ENCODE measurements at places on chromosomes 5 and 9.

DNA sequence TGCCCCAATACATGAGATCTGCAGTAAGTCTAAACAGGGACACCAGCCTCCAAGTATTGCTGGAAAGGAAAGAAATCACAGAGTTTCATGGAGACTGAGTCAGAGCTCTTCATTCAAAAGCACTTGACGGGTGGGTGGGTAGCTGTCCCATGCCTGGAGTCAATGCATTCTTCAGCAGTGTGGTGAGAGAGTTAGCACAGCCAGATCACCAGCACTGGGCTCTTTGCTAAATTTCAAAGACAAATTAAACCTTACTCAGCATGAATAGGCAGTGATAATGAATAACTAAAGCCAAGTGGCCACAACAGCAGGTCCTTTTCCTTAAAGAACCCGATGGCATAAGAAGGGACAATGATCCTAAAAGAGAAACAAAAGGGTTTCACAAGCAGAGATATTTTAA, 192.4 kb downstream of the ACTL7B start:
- no peak overlapping the region for H3K4me3 ChIP-seq
- no peak overlapping the region for H3K27ac ChIP-seq
- H3K36me3 ChIP-seq = no peaks in the 10 kb centered on the region
- no peaks in the 10 kb centered on the region for H3K4me1 ChIP-seq

DNA sequence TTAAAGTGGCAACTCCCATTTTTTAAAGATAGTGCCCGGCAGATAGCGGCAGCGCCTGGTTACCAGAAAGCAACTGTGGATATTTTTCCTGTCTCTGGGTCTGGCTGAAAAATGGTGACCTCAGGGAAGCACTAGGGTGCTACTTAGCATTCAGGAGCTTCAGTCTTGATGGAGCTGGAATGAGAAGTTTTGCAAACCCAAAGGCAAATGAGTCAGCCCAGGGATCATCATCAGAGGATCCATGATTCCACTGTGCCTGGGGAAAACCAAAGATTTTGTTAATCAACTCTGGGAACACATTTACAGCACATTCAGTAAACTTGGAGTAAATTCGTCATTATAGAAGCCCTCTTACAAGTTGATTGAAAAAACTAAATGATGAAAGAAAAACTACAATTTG, 26.7 kb downstream of the F2R start:
- no peaks in the 10 kb centered on the region for H3K36me3 ChIP-seq
- H3K4me1 ChIP-seq = peaks cover 7% of the 10 kb centered on the region
- H3K27me3 ChIP-seq = no peaks in the 10 kb centered on the region
- no peak for DNase-seq

GRCh38 chr5:89011778-89012711, 129.1 kb upstream of the MEF2C start:
- no peak overlapping the region for H3K4me3 ChIP-seq
- H3K4me1 ChIP-seq = no peaks in the 10 kb centered on the region
- no peaks in the 10 kb centered on the region for H3K27me3 ChIP-seq
- DNase-seq = no peak
- no peaks in the 10 kb centered on the region for H3K36me3 ChIP-seq

GRCh38 chr5:83494087-83494620, 22.6 kb downstream of the VCAN start:
- no peak for DNase-seq
- no peaks in the 10 kb centered on the region for H3K4me1 ChIP-seq
- H3K4me3 ChIP-seq = no peak overlapping the region
- H3K36me3 ChIP-seq = no peaks in the 10 kb centered on the region
- no peak overlapping the region for H3K27ac ChIP-seq

DNA sequence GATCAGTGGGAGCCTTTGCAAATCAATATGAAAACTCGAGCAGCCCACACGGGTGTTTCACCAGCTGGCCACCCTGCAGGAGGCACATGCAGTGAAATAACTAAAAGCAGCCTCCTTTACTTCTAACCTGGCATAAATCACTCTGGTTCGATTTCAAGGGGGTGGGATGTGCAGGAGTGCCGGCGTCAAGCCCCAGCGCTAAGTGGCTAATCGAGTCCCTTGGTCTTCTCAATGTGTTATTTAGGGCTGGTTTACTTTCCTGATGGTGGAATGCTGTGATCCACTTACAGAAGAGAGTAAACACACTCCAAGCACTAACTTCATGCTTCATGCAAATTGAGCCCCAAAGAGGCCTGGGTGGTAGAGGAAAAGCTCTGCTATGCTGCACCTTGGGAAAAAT, 109.4 kb downstream of the TMEM174 start:
- no peaks in the 10 kb centered on the region for H3K27me3 ChIP-seq
- no peaks in the 10 kb centered on the region for H3K4me1 ChIP-seq
- H3K36me3 ChIP-seq = no peaks in the 10 kb centered on the region
- no peak overlapping the region for H3K4me3 ChIP-seq

Data from effector memory CD4-positive, alpha-beta T cell (primary cell).